ENCODE measurements at places on chromosomes 2 and 18.

GRCh38 chr2:177537636-177538035 is 145.1 kb downstream of the AGPS start:
- DNase-seq, result no peak

- DNase-seq, result no peak
Observed at GRCh38 chr2:168135121-168135520, 112.3 kb downstream of the STK39 start.

DNA sequence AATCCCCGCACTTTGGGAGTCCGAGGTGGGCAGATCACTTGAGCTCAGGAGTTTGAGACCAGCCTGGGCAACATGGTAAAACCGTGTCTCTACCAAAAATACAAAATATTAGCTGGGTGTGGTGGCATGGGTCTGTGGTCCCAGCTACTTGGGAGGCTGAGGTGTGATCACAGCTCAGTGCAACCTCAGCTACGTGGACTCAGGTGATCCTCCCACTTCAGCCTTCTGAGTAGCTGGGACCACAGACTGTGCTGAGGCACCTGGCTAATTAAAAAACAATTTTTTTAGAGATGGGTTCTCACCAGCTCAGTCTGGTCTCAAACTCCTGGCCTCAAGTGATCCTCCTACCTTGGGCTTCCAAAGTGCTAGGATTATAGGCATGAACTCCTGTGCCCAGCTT is 23.4 kb downstream of the ANKRD12 start:
- DNase-seq, result no peak

GRCh38 chr2:17083902-17084301 is 418.3 kb upstream of the CYRIA start:
- DNase-seq, result no peak

DNA sequence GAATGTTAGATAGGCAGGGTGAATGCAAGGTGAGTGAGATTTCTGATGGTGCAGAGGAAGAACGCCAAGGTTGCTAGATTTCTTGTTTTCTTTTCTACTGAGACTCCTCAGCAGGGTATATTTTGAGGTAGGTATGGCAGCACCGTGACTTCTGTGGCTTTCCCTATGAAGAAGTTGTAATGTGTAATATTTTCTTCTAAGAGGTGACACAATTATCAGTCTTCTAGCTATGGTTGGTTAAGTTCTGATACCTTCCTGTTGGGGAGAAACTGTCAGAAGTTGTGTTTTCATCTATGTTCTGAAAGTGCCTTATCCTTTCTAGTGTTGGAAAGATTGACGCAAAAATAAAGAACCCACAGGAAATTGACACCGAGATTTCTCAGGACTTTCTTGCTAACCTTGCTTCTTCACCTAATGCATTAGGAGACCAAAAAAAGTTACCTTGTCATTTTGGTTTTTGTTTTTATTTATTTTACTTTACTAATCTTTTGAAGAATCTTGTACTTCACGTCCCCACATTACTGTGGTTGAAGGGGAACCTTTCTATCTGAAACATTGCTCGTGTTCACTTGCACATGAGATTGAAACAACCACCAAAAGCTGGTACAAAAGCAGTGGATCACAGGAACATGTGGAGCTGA is 11.9 kb downstream of the IL18R1 start:
- DNase-seq, result no peak

GRCh38 chr18:47265197-47265596 is 13.7 kb upstream of the SKOR2 start:
- no peak for DNase-seq

GRCh38 chr18:58501066-58501896 is 127.6 kb downstream of the ALPK2 start:
- DNase-seq, result no peak

DNA sequence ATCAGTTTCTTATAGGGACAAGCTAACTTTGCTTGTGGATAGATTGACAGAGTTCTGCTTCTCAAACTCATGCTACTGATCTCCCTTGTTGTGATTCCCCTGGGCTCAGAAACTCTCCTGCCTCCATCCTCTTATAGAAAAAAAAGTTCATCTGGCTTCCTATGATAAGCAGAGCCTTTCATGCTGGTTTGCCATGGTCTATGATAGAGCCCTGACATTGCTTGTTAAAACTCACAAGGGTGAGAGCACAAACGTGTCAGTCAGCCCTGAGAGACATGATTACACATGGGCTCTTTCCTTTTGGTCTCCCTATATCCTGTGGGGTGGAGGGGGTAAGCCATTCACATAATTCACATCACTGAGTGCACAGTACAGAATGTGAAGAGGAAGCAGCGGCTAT is 121.8 kb downstream of the TDRD15 start:
- DNase-seq, result no peak

DNA sequence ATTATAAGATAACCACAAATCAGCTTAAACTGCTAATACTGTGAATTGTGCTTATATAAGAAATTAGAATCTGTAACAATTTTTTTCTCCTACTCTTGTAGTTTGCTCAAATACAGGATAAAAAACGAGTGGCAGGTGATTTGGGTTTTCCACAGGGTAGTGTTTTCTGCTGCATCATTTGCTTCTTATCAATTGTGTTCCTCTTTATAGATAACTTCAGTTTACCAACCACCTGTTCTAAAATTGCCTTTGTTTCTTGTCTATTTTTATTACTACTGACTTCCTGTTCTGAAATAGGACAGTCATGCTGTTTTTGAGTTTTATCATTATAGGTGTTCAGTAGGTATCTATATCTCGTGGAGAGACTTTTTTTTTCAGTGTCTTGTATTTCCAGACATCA is 56.9 kb downstream of the MFSD6 start:
- DNase-seq, result no peak

GRCh38 chr18:73980289-73980979 is 167.2 kb downstream of the FBXO15 start:
- DNase-seq, result peak; percentile 45

GRCh38 chr2:176642074-176642473 is 372.8 kb downstream of the MTX2 start:
- no peak for DNase-seq
